ENCODE measurements at places on chromosomes 2 and 18. TPM values are rescaled to one million over a fixed set of nuclear protein-coding genes. Genes with fewer than 3 reads are reported as not detected.

The GAL3ST2 gene
- 0.31 TPM for total RNA-seq

The SERPINB2 gene
- not detected for total RNA-seq

DNA sequence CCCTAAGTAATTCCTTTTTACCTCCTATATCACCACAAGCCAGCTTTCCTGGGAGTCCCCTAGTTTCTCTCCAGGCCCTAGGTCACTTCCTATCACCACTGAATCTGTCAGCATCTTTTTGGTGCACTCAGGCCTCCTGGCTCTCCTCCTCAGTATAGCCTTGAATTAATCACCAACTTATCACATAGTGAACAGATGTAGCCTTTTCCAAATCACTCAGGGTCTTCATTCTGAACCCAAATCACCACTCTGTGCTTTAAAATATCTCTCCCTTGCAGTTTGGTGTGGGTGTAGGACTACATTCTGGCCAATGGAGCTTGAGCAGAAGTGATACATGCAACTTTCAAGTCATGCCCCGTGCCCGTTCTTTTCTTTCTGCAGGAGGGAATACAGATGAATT lies 29.6 kb upstream of the ATP8B1 start:
- no peak for ATAC-seq

The RSAD2 gene
- 0.87 TPM for total RNA-seq

The DNAH6 gene
- total RNA-seq, result 0.81 TPM

DNA sequence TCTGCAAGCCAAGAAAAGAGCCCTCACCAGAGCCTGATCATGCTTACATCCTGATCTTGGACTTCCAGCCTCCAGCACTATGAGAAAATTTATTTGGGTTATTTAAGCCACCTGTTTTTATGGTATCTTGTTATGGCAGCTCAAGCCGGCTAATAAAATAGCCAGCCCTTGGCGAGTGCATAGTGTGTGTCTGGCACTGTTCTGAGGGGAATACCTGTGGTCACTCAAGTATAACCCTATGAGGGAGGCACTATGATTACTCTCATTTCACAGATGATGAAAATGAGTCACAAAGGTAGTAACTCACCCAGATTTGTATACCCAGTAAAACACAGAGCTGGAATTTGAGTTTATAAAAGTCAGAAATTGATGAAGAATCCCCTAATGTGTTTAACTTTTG lies 556.9 kb upstream of the SETBP1 start:
- no peak for ATAC-seq

DNA sequence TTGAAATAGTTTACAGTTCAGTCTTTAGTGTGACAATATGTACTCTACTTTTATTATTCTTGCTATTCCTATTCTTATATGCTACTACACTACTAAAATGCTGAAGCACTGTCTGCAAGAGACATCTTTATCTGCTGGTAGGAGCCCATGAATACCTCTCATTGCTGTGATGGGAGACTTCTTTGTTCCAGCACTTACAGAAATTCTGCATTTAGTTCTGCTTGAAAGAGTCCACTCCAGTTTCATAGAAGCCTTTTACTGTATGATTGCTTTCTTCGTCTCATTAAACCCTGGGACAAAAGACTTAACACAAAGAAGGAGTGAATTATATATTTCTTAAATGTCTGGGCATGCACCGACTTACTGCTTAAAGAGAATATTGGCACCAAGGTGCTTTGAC lies 272.7 kb downstream of the CD226 start:
- peak; percentile 24 for ATAC-seq

GRCh38 chr2:17303054-17303453 lies 215.2 kb downstream of the RAD51AP2 start:
- no peak for ATAC-seq

The SLC35F6 gene
- total RNA-seq, result 21.7 TPM

The IHH gene
- not detected for total RNA-seq

- ATAC-seq, result no peak
Measured at GRCh38 chr2:120465989-120466703, 120.2 kb downstream of the INHBB start.

DNA sequence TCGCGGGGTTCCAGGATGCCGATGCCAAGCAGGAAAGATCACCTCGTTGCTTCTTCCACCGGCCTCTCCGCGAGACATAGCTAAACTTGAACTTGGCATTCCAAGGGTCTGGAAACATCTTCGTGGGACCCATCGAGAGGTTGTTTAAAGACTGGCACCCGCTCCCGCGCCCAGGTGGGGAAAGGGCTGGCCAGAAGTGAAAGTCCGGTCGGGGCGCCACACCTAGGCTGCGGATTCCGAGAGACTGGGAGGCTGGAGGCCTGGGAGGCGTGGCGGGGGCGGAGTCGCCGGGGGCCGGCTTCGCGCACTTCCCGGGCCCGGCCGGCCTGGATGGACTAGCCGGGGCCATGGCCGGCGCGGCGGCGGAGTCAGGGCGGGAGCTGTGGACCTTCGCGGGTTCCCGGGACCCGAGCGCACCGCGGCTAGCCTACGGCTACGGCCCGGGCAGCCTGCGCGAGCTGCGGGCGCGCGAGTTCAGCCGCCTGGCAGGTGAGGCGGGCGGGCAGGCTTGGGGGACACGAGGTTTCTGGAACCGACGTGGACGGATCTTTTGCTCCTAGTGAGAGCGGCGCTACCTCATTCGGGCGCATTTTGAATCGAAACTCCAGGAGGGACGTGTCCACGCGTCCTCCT lies at the start of gene MOCOS:
Gene MOCOS, plus strand, starts transcription at position 305 of the 633 bp plus-strand sequence. Its CDS starts 43 bp downstream, at position 348.
- ATAC-seq, result peak; percentile 90

DNA sequence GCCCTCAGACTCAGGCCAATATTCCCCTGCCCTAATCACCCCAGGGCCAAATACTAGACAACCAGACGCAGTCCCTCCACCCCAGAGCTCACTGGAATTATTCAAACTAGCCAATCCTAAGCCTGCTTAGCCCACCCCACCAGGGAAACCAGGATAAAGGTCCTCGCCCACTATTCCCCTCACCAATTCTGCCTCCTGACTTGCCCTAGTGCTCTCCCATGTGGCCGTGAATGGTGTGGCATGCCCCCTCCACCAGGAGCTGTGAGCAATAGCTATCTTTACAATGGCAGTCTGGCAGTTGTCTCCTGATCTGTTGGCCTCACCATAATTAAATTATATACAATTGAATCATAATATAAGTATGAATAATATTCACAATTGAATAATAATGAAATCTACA lies 42.3 kb downstream of the FAM124B start:
- peak; percentile 42 for ATAC-seq

The XDH gene
- not detected for total RNA-seq

- no peak for ATAC-seq
Measured at GRCh38 chr18:36509646-36510197, 212.2 kb downstream of the FHOD3 start.

The XIRP2 gene
- not detected for total RNA-seq

The C1GALT1C1L gene
- not detected for total RNA-seq

- ATAC-seq, result peak; percentile 20
Measured at GRCh38 chr2:20241973-20242726, 17.2 kb upstream of the SDC1 start.

DNA sequence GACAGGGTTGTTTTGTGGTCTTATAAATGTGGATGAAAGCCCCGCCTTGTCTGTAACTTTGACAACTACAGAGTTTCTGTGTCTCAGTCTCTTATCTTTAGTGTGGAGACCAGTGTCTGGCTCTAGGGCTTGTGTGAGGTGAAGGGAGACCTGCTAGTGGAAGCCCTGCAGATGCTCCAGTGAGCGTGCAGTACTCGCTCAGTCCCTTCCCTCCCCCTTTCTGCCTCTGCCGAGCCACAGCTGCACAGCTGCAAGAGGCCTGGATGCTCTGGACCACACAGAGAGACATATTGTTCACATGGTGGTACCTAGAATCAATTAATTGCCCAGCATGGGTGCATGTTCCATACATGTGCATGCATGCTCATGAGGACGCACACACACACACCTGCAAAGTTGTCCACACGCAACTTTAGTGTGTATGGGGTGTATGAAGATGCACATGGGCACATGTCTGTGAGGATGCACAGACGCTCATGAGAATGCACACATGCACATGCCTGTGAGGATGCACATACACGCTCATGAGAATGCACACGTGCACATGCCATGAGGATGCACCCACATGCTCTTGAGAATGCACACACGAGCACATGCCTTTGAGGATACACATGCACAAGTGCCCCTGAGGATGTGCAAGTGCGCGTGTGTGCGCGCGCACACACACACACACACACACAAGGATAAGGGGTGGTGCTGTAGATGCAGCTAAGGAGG lies 282.1 kb upstream of the HS6ST1 start:
- peak; percentile 76 for ATAC-seq

DNA sequence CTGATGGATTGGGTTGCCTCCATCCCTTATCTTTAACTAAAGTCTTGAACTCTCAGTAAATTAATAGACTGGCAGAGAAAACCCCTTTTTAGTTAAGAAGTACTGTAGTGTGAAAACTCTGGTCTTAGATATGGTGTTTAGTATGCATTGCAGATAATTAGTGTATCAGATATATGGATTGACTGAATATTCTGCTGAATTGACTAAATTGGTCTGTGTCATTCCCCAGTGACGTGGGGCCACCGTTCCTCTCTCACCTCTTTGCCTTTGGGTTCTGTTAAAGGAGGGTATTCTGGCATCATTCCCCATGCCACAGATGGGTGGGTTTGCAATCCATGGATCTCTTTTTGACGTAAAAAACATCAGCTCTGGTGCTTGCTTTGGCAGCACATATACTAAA lies 67.1 kb upstream of the XPO1 start:
- no peak for ATAC-seq

DNA sequence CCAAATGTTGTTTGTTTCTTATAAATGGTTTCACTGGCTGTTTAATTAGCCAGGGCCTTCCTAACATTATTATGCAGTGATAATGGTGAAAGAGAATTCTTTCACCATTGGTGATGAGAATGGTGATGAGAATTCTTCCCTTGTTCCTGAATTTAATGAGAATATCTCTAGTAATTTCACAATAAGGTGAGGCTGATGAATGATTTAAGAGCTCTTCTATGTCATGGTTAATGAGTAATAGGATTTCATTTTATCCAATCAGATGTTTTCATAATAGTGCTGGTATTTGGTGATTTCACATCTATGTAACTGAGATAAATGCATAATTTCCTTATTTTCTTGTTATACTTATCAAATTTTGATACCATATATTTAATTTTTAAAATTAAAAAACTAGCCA lies 535.7 kb upstream of the ZEB2 start:
- no peak for ATAC-seq

GRCh38 chr2:231937057-231937456 lies 10.9 kb upstream of the NPPC start:
- ATAC-seq, result no peak

GRCh38 chr2:236872981-236873380 lies 212.7 kb upstream of the COPS8 start:
- no peak for ATAC-seq

The CFAP65 gene
- 0.67 TPM for total RNA-seq

GRCh38 chr2:179677077-179677688 lies 184.2 kb downstream of the ZNF385B start:
- ATAC-seq, result no peak

GRCh38 chr2:96399342-96400048 lies 63.9 kb downstream of the NCAPH start:
- no peak for ATAC-seq

GRCh38 chr18:669077-669476 lies 11.6 kb downstream of the TYMS start:
- ATAC-seq, result no peak

DNA sequence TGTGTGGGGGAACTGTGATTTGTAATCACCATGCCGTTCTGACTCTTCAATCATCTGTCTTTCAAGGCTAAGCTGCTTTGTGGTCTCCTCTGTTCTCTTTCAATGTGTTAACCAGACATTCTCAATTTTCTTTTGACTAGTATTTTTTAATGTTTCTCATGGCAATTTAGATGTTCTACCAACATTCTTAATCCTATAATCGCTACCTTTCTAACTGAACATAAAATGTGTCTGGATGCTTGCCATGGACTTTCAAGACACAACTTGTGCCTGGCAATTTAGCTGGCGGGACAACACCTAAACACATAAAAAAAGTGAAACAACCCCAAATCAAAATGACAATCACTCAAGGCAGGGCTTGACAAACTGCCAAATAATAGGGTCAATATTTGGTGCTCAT lies 135.0 kb upstream of the ACKR3 start:
- ATAC-seq, result no peak

GRCh38 chr2:204074456-204074855 lies 137.9 kb downstream of the ICOS start:
- ATAC-seq, result no peak

GRCh38 chr2:68769586-68770270 lies 35.1 kb downstream of the ARHGAP25 start:
- no peak for ATAC-seq

The FBXO36 gene
- 13.8 TPM for total RNA-seq

- ATAC-seq, result no peak
Measured at GRCh38 chr18:3044931-3045698, 32.2 kb upstream of the LPIN2 start.

The PAX8 gene
- 3.6 TPM for total RNA-seq

- no peak for ATAC-seq
Measured at GRCh38 chr2:61562615-61563014, 24.5 kb upstream of the XPO1 start.

The EFHD1 gene
- 0.81 TPM for total RNA-seq

The OTOF gene
- total RNA-seq, result 1.3 TPM

The REG3A gene
- not detected for total RNA-seq

DNA sequence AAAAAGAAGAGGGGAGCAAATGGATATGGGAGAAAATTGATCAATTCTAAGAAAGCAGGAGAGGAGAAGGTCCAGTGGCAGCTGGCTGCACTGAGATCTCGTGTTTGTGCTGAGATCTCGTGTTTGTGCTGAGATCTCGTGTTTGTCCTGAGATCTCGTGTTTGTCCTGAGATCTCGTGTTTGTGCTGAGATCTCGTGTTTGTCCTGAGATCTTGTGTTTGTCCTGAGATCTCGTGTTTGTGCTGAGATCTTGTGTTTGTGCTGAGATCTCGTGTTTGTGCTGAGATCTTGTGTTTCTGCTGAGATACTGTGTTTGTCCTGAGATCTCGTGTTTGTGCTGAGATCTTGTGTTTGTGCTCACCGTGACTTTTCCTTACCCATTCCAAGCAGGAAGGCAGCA lies 254.4 kb downstream of the BCL2 start:
- ATAC-seq, result no peak

DNA sequence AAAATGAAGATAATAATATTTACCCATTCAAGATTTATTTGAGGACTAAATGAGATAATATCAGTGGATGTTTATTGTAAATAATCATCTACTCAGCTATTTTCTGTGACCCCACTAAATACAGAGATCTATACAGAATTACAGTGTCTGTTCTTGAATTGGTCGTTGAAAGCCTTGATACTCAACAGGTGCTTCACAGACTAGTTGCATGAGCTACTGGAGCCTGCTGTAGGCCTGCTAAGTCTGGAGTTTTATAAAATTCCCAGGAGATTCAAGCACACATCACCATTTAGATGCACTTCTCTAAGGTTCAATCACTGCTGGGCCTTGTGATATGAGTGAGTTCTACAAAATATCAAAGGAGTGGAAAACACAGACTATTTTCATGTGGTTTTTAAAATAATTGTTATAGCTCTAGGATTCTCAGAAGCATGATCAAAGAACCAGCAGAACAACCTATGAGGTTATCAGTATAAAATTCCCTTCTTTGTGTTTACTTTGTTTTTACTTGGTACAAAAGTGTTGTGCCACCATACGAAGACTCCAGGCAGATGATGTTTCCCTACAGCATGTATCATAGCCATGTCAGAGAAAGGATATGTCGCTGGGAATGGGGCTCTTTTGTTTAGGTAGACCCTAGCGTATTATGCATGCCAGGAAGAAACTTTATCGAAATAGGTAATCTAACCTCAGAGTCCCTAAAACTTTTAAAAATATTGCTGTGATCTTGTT lies 7.1 kb downstream of the SULT1C4 start:
- no peak for ATAC-seq

Measured in motor neuron (in vitro differentiated cells).